Activated CD4-positive, alpha-beta memory T cell treated with anti-CD3 and anti-CD28 coated beads, Interleukin-2, amount 10 ng/mL, durations not matched to agents 7 days and 5 days (primary cell): ENCODE measurements at places on chromosomes 1 and 21.

- H3K4me1 ChIP-seq: peaks cover 44% of the 10 kb centered on the region
- DNase-seq: no peak
- peak overlapping the region; percentile 54 for H3K27ac ChIP-seq
- peak overlapping the region; percentile 91 for H3K4me3 ChIP-seq
Observed at GRCh38 chr1:62439652-62440371, 3.0 kb downstream of the USP1 start.

DNA sequence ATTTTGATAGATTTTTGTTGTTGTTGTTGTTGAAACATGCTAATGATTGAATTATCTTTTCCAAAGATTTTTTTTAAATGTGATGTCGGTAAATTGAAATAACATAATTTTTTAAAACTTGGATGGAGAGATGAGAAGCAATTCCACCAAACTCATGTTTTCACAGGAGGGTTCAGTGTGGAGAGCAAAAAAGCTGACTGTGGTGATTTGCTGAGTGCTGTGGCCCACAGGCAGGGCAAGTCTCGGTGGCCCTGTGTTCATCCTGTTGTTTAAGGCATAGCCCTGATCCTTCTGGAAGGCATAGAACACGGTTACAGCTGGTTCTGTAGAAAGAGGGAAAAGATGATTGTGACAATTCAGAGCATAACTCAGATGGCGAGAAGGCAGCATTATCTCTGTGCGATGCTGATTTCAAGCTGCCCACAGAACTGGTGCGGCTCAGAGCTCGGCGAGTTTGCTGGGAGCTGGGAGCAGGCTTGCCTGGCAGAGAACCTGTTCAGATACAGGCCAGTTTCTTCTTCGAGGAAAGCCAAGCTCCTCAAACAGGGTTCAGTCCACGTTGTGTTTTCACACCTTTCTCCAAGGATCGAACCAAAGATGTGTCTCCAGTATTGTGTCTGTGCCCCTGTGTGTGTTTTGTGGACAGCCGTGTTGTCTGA lies 127.1 kb downstream of the HUNK start:
- no peak overlapping the region for H3K27ac ChIP-seq
- no peaks in the 10 kb centered on the region for H3K36me3 ChIP-seq
- H3K27me3 ChIP-seq: no peaks in the 10 kb centered on the region
- no peaks in the 10 kb centered on the region for H3K4me1 ChIP-seq
- DNase-seq: no peak
- no peak overlapping the region for H3K4me3 ChIP-seq

- peaks cover 4% of the 10 kb centered on the region for H3K4me1 ChIP-seq
- peaks cover 2% of the 10 kb centered on the region for H3K27me3 ChIP-seq
- no peak overlapping the region for H3K4me3 ChIP-seq
- no peak for DNase-seq
Observed at GRCh38 chr1:84721152-84721551, 30.9 kb upstream of the SSX2IP start.

DNA sequence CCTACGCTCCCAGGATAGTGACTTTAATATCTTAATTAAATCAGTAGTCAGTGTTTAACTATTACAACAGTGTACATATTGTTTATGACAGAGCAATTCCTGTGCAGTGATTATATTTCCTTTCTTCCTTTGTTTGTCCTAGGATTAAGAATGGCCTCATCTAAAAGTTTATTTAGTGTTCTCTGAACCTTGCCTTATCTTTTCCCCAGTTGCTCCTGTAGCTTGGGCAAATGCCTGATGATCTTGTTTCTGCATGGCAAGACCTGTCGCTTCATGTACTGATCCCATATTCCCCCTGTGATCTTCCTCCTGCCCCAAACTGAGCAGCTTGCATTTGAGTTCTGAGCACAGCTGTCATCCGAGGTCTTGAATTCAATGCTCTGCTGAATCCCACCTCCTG lies 69.1 kb upstream of the STUM start:
- no peak for DNase-seq
- no peaks in the 10 kb centered on the region for H3K36me3 ChIP-seq
- no peaks in the 10 kb centered on the region for H3K4me1 ChIP-seq
- no peak overlapping the region for H3K4me3 ChIP-seq

DNA sequence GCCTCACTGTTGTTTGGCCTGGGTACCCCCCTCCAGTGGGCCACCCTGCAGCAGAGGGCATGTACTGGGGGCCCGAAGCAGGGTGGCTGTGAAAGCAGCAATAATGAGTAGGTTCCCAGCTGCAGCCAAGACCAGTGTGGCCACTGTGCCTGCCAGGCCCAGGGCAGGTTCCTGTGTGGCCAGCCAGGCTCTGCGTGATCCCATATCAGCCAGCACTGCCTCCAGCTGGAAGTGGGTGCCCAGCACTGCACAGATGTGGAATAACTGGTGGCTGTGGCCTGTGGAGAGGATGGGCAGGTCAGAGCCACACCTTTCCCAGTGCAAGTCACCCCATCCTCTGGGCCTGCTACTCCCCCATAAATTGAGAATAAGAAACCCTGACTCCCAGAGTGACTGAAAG lies 2.1 kb downstream of the BGLAP start:
- peaks cover 25% of the 10 kb centered on the region for H3K4me1 ChIP-seq
- no peak for DNase-seq

DNA sequence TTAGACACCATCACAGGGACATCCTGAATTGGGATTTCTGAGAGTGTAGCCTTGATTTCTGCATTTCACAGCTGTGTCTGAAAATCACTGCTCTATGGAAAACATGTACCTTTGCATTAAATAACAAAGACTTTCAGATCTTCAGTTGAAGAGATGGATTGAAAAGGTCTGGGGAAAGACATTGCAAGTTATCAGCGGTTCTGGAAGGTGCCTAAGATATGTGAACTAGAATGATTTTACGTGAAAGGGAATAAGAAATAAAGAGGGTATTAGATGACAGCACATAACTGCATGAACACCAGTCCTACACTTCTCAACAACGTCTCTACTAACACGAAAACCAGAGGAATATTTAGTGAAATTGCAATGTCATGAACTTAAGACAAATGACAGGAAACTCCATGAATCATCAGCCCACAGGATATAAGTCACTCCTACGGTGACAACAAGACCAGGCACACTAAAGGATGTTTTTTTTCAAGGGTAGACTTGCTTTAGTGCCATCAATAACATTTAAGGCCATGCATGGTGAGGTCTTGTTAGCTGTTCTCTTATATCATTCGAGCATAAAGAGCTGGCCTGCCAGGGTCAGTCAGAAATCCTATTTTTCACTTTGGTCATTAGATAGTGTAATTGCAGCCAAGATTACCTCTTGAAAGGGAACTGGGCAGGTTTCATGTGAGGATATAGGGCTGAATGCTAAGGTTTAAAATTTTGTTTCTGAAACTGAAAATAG lies 283.1 kb downstream of the GRIK1 start:
- peaks cover 14% of the 10 kb centered on the region for H3K27me3 ChIP-seq
- peak overlapping the region; percentile 87 for H3K27ac ChIP-seq
- no peak for DNase-seq
- H3K4me1 ChIP-seq: peaks cover 34% of the 10 kb centered on the region
- peak overlapping the region; percentile 43 for H3K4me3 ChIP-seq

DNA sequence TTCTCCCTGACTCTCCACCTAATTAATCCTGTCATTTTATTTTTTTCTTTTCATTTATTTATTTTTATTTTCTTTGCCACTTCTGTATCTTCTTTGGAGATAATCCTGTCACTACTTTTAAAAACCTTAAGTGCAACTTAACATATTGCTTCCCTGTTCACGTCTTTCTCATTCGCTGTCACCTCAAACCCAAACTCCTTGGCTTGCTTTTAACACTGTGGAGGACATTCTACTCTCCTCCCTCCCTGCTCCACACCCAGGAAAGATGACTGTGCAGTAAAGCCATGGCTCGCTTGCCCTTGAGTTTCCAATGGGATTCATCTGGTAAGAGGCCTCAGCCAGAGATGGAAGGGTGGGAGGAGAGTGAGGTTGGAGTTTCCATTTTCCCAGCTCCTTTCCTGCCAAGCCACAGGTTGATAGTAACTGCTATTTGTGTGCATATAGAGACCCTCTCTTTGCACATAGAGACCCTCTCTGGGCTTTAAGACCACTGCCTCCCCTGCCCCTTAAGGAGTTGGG lies 6.4 kb upstream of the BRWD1 start:
- no peak overlapping the region for H3K27ac ChIP-seq
- peaks cover 1% of the 10 kb centered on the region for H3K27me3 ChIP-seq
- H3K4me1 ChIP-seq: peaks cover 11% of the 10 kb centered on the region
- H3K36me3 ChIP-seq: no peaks in the 10 kb centered on the region
- no peak for DNase-seq

- no peak overlapping the region for H3K27ac ChIP-seq
- H3K4me3 ChIP-seq: no peak overlapping the region
- no peaks in the 10 kb centered on the region for H3K36me3 ChIP-seq
- H3K27me3 ChIP-seq: no peaks in the 10 kb centered on the region
- H3K4me1 ChIP-seq: peaks cover 2% of the 10 kb centered on the region
Observed at GRCh38 chr1:86119214-86119764, 37.3 kb downstream of the COL24A1 start.

GRCh38 chr21:36203603-36203889 lies 46.9 kb downstream of the DOP1B start:
- H3K4me1 ChIP-seq: peaks cover 36% of the 10 kb centered on the region
- H3K4me3 ChIP-seq: no peak overlapping the region
- H3K36me3 ChIP-seq: peaks cover 24% of the 10 kb centered on the region

- no peak for DNase-seq
- peak overlapping the region; percentile 54 for H3K27ac ChIP-seq
- H3K4me3 ChIP-seq: peak overlapping the region; percentile 68
- peaks cover 26% of the 10 kb centered on the region for H3K36me3 ChIP-seq
Observed at GRCh38 chr1:16387201-16388188, 20.5 kb downstream of the SZRD1 start.

GRCh38 chr1:150162862-150163706 lies 13.4 kb downstream of the PLEKHO1 start:
- H3K27me3 ChIP-seq: peaks cover 2% of the 10 kb centered on the region
- peaks cover 26% of the 10 kb centered on the region for H3K36me3 ChIP-seq
- H3K27ac ChIP-seq: no peak overlapping the region
- H3K4me3 ChIP-seq: no peak overlapping the region
- H3K4me1 ChIP-seq: peaks cover 63% of the 10 kb centered on the region

GRCh38 chr1:54011316-54012007 lies 6.5 kb downstream of the LDLRAD1 start:
- H3K4me3 ChIP-seq: no peak overlapping the region
- H3K4me1 ChIP-seq: no peaks in the 10 kb centered on the region
- DNase-seq: no peak
- H3K27me3 ChIP-seq: peaks cover 6% of the 10 kb centered on the region
- H3K27ac ChIP-seq: no peak overlapping the region

GRCh38 chr1:33098371-33098770 lies 17.4 kb downstream of the AZIN2 start:
- no peaks in the 10 kb centered on the region for H3K27me3 ChIP-seq
- H3K4me3 ChIP-seq: peak overlapping the region; percentile 62
- peaks cover 67% of the 10 kb centered on the region for H3K4me1 ChIP-seq
- peaks cover 7% of the 10 kb centered on the region for H3K36me3 ChIP-seq
- peak overlapping the region; percentile 98 for H3K27ac ChIP-seq
- no peak for DNase-seq

DNA sequence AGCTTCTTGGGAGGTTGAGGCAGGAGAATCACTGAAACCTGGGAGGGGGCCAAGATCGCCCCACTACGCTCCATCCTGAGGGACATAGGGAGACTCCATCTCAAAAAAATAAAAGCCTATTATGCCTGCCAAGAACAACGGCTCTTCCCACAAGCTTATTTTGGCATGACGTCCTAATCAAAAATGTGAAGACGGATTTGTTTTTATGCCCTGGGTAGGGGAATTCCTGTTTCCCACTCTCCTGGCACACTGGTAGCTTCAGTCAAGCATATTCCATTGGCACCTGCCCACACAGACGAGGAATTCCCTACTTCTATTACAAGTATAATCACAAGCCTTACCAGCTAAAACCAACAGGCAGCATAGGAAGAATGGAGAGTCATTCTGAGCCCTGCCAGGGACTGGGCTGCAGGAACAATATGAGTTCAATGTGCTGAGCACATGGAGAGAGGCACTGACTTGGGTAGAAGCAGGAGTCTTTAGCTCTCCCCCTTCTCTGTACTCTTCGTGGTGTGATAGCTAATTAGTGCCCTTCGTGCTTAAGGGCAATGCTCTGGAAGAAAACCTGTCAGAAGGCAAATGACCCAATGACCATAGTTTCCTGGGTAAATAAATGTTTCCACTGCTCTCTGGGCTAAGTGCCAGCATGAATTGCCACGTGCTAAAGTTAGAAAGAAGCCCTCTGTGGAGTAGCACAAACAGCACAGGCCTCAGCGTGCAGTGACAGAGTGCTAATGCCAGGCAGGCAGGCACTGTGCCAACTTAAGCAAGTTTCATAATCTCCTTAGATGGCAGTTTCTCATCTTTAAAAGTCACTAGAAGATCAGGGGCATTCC lies 16.8 kb downstream of the TNFSF4 start:
- peaks cover 5% of the 10 kb centered on the region for H3K4me1 ChIP-seq
- H3K27me3 ChIP-seq: no peaks in the 10 kb centered on the region
- DNase-seq: no peak
- no peak overlapping the region for H3K27ac ChIP-seq
- no peaks in the 10 kb centered on the region for H3K36me3 ChIP-seq
- H3K4me3 ChIP-seq: no peak overlapping the region

GRCh38 chr1:181345146-181345545 lies 138.2 kb upstream of the CACNA1E start:
- H3K27ac ChIP-seq: no peak overlapping the region
- H3K36me3 ChIP-seq: no peaks in the 10 kb centered on the region
- H3K4me1 ChIP-seq: no peaks in the 10 kb centered on the region
- no peaks in the 10 kb centered on the region for H3K27me3 ChIP-seq
- H3K4me3 ChIP-seq: no peak overlapping the region
- DNase-seq: no peak
